ENCODE measurements at places on chromosomes 4 and X.

DNA sequence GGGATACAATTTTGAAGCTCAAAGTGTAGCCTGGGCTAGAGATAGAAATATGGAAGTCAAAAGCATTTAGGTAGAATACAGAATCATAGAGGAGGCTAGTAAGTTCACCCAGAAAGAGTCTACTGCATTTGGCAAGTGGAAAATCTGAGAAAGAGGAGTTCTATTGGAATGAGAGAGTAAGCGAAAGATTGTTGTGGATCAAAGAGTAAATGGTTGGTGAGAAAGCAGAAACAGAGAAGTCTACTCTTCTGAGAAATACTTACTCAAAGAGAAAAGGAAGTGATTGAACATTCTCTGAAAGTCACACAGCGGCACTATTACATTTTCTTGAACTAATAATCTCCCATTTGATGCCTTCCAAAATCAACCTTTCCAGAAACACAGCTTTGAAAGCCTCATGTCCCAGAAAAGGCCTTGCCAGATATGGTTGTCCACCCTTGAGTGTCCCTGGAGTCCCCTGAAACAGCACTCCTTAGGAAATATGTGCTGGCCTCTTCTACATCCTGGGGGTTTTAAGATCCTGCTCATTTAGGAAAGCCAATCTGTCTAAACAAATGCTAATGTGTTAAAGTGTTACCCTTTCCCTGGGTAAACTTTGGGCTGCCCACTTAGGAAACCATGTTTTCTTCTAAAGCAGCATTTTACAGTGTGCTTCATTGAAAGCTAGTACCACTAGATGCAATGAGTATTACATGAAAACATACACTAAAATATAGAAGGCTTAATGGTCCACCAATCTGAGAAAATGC is 132.6 kb downstream of the INPP4B start:
- DNase-seq: no peak

DNA sequence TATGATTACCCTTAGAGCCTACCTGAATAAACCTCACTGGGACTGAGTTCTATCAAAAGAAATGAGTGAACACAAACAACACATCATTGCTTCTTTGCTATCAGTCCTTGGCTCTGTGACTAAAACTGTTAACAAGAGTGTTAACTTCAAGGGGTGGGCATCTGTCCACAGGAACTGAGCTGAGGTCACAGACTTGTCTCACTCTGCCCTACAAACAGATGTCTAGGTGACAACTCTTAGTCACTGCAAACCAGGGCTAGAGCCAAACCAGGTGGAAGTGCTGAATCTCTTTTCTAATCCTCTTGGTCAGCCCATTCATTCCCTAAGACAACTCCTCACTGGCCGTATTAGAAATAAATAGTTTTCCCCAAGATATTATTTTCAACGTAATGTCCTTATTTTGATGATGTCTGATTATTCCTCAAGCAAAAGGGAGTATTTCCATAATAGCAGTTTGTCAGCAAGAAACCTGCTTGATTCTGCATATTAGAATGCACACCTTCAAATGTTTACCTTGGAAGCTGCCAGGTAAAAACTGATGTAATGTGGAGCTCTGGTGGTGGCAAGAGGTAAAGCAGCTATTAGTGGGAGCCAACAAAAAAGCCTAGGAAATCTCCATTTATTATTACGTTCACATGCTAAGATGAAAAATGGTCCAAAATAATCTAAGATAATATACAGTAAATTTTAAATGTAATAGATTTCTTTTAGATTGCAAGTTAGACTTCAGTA is 4.0 kb downstream of the COL25A1 start:
- DNase-seq: no peak

- DNase-seq: no peak
Measured at GRCh38 chrX:69107231-69107739, 58.0 kb downstream of the PJA1 start.

GRCh38 chr4:36165631-36166005 is 78.7 kb downstream of the ARAP2 start:
- DNase-seq: no peak

GRCh38 chr4:11404431-11404830 is 24.3 kb downstream of the HS3ST1 start:
- no peak for DNase-seq

DNA sequence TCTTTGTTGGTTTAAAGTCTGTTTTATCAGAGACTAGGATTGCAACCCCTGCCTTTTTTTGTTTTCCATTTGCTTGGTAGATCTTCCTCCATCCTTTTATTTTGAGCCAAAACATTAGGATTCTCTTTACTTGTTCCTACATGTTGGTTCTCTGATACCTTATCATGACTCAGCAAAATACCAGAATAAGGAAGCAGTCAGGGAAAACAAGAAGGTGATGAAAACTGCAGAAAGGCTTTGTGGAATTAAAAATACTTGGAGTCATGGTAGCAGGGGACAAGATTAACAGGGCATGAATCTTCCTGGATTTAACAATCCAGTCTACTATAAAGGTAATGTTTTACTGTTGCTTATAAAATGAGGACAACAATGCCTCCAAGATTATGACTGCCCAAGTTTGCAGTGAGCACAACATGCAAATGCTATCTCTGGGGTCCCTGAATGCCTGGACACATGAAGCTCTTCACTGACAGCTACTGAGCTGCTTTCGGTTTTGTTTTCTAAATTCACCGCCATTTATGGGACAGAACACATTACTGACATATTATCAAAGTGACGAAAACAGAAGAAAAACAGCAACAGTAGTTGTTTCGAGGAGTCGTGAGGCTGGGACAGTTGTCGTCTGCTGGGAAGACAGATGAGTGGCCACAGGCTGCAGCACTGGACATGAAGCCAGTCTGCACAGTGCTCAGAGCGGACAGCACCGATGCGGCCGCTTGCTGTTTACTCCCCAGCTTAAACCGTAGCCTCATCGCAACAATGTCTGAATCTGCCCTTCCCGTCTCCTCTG is 174.5 kb upstream of the DKK2 start:
- DNase-seq: no peak

DNA sequence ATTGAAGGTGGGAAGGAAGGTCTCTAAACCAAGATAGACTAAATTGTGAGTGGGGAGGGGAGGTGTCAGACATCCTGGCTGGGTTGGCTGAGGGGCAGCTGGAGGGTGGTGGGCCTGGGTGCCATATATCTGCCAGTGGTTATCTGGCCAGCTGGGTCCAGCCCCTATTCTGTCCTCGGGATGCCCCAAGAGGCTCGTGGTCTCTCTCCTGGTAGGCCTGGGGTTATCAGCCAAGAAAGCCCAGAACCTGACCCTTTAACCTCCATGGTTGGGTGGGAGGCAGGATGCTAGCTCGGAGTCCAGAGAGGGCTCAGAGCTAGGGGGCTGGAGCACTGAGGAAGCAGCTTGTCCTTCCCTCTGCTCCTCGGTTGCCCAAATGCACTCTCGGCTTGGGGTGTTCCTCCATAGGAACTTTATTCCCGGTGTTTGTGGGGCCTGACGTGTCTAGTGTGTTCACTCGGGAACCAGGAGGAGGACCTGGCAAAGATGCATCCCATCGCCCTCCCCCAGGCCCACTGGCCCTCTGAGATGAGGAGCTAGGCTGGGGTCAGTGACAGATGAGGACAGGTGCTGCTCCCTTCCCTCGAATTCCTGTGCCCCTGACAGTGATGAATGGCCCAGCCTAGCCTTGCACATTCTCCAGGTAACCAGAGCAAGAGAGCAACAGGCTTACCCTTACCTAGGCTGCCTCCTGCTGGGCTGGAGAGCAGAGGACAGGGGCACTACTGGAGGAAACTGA is 5.2 kb upstream of the EFNB1 start:
- DNase-seq: no peak

Measured in NCI-H524 treated with DMSO at 0.1 percent for 48 hours (cell line).